ENCODE measurements at places on chromosomes 4 and X. TPM values are rescaled to one million over a fixed set of nuclear protein-coding genes. Genes with fewer than 3 reads are reported as not detected.

The MAGEA2B gene
- total RNA-seq: not detected

The XPNPEP2 gene
- total RNA-seq: not detected

The TET2 gene
- total RNA-seq: 0.59 TPM

The ARHGEF9 gene
- 13.4 TPM for total RNA-seq

The TEC gene
- total RNA-seq: 0.99 TPM

The TBC1D8B gene
- 2.5 TPM for total RNA-seq

The CXorf58 gene
- total RNA-seq: 0.92 TPM

The PRAF2 gene
- total RNA-seq: 1.9 TPM

The NLRP2B gene
- total RNA-seq: not detected
